ENCODE measurements at places on chromosomes 16 and 17.

GRCh38 chr17:3852561-3852960 is 6.5 kb upstream of the NCBP3 start:
- DNase-seq = no peak

DNA sequence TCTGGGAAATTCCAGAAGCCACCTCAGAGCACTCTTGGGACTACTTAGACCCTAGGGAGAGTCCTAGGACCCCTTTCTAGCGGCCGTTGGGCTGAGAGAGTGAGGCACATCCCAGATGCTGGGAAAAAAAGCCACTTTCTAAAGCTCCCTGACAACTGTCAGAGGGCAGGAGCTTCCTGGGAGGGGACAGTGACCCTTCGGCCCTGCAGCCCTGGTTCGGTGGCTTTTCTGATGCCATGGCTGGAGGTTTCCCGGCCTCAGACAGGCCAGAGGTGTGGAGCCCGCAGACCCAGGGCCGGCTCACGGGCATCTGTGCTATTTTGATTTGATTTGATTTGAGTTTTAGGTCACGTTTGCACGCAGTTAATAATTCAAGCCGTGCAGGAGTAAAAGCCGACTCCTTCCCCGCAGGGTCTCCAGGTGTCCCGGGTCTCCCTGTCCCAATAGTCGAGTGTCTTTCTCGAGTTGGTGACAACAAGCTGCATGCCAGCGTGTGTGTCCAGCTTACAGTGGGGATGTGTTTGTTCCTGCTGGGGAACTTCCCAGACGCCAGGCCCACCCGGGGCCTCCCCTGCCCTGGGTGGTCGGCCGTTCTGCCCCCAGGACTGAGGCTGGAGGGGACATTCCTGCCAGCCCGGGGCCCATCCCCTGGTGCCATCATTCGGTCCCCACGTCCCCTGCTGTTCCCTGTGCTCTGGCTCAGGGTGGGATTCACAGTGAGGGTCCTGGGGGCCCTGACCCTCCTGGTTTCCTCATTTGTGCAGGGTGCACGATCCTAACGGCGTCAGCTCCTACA is 1.0 kb upstream of the CBFA2T3 start:
- DNase-seq = no peak

DNA sequence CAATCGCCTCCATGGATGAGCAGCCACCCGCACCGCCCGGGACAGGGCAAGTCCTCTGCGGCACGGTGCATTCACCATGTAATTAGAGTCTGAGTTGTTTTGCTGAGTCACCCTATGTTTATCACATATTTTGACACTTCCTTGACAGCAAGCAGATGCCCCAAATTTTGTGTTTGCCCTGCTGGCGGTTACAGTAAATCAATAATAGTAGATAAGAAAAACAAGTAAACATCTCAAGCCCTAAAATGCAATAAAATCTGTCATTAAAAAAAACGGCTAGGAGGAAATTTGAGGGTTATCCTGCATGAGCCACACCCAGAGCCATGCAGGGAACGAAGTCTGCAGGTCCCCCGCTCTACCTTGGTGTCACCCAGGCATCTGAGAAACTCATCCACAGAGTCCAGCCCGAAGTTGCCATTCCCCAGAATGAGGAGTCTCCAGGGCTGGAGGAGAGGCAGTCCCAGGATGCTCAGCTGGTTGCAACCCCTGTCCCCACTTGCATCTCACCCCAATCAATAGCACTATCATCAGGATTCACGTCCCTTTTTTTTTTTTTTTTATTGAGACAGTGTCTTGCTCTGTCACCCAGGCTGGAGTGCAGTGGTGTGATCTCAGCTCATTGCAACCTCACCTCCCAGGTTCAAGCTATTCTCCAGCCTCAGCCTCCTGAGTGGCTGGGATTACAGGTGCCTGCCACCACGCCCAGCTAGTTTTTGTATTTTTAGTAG is 16.5 kb upstream of the ST6GALNAC1 start:
- no peak for DNase-seq

- DNase-seq = no peak
Measured at GRCh38 chr17:78774453-78774852, 7.6 kb downstream of the CYTH1 start.

GRCh38 chr17:46163316-46163715 is 29.9 kb downstream of the KANSL1 start:
- no peak for DNase-seq

DNA sequence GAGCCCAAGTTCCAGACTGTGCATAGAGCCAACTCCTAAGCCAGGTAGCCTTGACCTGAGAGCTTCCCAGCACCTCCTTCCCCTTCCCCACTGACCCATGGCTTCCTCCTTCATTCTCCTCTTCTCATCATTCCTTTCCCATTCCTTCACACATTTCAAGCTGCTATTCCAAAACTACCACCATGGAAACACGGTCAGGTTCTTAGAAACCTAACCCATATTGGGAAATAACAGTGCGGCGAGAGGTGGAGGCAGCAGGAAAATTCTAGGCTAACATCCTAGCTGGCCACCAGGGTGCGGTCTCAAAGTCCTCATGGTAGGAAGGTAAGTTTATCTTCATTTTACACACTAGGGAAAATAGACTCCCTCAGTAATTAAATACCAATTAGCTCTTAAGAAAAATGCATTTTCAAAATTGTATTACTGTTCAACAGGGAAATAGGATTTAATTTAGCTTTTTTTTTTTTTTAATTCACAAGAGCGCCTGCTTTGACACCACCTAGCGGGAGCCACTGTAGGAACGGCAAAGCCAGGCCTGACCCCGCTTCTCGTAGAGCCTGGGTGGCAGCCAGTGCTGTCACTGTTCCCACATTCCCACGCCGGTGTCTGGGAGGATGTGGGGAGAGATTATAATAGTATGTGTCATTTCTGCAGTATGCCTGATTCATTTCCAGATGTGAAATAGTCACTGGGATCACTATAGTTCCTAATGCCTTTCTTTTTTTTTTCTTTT is 14.0 kb upstream of the SPHK1 start:
- DNase-seq = peak; percentile 81

- DNase-seq = no peak
Measured at GRCh38 chr16:84746231-84746630, 46.4 kb downstream of the USP10 start.

DNA sequence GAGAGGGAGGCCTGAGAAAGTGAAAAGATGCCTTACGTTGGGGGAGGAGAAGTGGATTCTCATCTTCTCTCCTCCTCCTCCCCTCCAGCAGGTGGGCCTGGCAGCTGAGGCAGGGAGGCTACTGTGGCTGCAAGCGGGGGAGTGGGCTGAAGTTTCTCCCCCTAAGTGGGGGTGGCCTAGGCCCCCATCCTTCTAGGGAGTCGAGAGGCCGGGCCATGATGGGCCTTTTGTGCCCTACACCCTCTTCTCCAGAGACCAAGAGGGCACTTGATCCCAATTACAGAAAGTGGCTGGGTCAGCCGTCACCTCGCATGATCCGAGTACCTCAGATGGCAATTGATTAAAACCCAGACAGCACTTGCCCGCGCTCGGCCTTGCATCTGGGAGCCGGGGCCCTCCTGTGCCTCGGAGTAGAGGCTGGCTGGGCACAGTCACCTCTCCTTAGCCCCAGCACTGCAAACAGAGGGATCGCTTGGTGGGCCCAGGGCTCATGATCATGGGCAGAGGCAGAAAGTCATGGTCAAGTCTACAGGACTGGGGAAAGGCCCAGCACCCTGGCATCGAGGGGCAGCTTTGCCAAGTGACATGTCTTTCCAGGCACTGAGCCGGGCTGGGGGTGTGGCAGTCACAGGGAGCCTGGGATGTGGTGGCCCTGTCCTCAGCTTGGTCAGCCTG is 78.3 kb downstream of the IRX5 start:
- DNase-seq = no peak

DNA sequence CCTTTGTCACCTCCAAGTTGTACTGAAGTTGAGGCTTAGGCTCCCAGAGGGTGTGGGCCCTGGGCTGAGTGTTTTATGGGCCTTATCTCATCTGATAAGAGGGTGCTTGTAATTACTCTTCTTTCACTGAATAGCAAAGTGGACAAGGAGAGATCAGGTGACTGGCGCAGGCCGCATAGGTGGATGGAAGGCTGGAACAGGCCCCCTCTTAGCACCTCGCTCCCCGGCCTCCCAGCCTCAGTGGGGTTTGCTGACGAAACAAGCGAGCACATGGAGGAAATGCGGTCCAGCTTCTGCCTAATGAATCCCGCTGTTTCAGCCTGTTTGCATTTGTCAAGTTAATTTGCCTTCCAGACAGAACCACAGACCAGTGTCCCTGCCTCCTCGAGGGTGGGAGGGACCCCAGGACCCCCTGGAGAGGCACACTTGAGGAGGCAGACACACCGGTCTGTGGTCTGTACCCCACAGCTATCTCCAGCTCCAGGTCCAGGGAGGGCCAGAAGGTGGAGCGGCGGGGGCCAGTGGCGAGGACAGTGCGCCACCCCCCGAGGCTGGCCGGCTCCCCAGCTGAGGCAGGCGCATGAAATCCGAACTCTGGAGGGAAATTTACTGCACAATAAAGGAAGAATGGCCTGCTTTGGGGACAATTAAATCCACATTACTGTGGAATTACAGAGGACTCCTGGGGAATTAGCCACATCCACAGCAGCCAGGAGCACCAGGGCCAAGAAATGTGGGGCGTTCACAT is 123.4 kb downstream of the NTN1 start:
- no peak for DNase-seq

DNA sequence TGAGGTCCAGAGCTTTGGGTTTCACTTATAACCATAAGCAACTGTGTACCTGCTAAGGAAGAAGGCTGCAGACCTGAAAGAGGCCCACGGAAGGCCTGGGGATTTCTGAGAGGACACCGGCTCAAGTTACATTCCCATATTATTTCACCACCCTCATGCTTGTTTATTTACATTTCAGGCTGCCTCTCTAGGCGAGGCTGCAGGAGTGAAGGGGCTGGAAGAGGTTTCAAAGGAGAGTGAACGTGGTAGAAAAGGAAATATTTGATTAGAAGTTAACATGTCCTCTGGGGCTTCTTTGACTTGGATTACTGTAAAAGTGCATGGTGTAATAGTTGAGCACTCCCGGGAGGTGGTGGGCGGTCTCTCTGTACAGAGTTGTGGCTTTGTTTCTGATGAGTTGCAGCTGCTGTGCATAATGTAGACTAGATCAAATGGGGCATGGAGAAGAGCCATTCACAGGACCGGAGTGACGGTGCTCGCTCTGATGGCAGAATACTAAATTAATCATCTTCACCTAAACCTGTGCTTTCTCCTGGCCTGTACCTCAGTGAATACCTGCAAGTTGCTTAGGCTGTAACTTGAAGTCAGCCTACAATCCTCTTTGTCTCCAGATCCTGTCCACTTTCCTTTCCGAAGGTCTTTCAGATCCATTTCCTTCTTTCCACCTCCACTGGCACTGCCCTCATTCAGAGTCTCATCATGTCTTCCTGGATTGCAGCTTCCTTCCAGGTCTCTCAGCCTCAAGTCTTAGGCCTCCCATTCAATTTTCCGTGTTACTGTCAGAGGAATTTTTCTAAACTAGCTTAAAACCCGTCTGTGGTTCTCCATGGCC is 1.9 kb upstream of the CPD start:
- peak; percentile 53 for DNase-seq

- no peak for DNase-seq
Measured at GRCh38 chr16:16101585-16101984, 121.7 kb downstream of the ABCC6 start.

GRCh38 chr16:81861503-81861902 is 82.4 kb downstream of the PLCG2 start:
- DNase-seq = no peak

DNA sequence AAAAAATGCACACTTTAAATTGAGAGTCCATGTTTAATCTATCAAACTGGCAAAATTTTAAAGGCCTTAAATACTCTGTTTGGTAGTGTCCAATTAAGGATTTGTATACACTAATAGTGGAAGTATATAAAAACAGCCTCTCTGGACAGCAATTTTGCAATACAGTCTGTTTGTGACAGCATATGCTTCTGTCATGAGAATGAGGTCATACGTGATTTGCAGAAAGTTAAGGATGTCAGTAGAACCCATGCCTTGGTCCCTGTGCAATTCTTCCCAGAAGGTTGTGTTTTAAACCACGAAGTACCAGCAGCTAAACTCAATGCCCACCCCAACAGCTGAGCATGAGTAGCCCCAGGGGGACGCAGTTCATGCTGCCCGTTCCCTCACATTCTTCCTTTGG is 78.4 kb downstream of the AIPL1 start:
- no peak for DNase-seq

- DNase-seq = no peak
Measured at GRCh38 chr17:61470530-61471136, 18.4 kb downstream of the TBX4 start.

DNA sequence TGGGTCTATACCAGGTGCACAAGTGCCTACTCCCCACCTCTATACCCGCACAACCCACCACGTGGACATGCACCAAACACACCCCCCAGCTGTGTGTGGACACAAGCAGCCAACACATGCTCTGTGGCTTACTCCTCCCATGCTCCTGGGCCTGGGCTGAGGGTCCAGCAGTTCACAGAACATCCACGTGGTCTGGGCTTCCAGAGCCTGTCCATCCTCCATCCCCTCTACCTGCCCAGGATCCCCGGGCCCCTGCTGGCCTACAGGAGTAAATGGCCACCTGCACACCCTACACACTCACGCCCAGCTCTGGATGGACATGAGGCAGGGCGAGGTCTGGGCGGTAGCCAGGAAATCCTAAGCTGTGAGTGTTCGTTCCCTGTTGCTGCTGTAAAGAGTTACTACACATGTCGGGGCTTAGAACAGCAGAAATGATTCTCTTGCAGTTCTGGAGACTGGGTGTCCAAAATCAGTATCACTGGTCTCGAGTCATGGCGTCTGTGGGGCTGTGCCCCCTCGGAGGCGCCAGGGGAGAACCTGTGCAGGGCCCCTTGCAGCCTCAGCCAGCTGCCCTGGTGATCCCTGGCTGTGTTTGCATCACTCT is 15.0 kb upstream of the RAI1 start:
- peak; percentile 23 for DNase-seq

- DNase-seq = no peak
Measured at GRCh38 chr17:80296221-80296620, 35.6 kb downstream of the RNF213 start.

DNA sequence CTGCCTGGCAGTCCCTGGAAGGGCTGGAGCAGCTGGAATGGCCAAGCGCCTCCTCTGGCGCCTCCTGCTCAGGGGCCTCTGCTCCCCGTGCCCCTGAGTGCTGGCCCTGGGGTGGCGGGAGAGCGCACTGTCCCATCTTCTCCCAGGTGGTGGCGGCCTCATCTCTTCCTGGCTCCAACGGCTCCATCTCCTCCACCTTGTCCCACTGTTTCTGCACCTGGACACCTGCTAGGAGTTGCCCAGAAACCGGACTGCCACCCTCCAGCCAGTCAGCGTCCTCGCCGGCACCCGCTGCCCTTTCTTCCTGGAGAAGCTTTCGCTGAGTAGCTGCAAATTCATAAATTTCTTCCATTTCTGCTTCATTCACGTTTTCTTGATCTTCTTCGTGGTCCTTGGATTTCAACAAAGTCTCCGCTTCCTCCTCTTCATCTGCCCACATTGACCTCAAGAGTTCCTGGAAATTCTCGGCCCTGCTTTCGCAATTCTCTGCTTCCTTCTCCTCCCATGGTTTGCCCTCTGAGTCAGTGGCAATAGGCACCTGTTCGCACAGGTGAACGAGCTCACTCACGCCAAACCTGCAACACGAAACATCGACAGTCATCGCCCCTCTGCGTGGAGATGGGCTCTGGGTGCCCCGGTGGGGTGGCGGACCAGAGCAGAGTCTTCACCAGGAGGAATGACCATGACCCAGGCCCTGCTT is 13.7 kb upstream of the NLRC3 start:
- no peak for DNase-seq

All from amniotic stem cell (primary cell).